ENCODE measurements at places on chromosomes 16 and 17.

DNA sequence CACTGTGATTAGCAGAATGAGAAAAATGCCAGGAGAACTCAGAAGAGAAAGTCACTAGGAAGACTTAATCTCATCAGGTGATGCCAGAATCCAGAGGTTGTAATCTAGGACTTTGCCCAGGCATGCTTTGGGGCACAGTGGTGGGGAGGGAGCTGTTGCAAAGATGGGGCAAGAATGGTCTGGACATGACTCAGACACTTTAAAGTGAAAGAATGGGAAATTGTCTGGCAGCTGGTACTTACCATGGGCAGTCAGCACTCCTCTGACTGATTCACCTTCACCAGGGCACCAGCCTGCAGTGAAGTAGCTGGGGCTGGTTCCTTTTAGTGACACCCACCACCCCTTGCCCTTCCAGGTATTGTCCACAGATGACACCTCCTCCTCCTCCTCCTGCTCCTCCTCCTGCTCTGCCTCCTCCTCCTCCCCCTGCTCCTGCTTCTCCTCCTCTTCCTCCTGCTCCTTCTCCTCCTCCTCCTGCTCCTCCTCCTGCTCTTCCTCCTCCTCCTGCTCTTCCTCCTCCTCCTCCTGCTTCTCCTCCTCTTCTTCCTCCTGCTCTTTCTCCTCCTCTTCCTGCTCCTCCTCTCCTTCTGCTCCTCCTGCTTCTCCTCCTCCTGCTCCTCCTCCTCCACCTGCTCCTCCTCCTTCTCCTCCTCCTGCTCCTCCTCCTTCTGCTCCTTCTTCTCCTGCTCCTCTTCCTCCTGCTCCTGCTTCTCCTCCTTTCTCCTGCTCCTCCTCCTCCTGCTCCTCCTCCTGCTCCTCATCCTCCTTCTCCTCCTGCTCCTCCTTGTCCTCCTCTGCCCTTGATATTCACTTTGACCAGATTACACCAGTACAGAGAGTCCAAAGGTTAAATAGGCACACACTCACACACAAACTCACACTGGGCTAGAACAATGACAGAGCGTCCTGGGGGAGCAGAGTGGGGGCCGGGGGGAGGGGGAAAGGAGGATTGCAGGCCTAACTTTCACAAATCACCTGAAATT lies at the start of gene CHD9NB:
TSS of gene CHD9NB (minus strand) at position 379 of the 983 bp plus-strand sequence. CDS start 8,739 bp downstream, outside the sequence.
- DNase-seq = no peak

- no peak for DNase-seq
Measured at GRCh38 chr17:2250140-2251095, 53.2 kb downstream of the SMG6 start.

GRCh38 chr16:16062023-16062937 lies 112.9 kb downstream of the ABCC1 start:
- DNase-seq = no peak

- DNase-seq = peak; percentile 95
Measured at GRCh38 chr17:42016941-42017865, at the start of gene DNAJC7. DNAJC7 (minus strand) TSS chr17:42017439; CDS start chr17:42017416, 23 bp downstream.

DNA sequence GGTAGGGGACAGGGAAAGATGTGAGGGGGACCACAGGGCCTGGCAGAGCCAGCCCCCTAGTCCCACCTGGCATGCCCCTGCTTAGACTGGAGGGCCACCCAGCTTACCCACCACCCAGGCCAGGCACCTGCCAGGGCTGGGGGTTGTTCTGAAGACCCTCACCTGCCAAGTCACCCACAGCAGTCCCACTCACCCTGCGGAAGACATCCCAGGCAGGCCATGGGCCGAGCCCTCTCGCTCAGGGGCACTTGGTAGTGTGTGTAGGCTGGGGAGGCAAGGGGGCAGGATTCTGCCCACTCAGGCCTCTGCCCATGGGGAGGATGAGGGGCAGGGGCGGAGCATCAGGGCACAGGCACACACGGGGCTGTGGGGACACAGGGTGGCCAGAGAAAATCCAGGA lies 4.0 kb downstream of the PLCD3 start:
- DNase-seq = no peak

GRCh38 chr17:50055426-50056216 lies at the start of gene ITGA3:
ITGA3 (plus strand) TSS chr17:50056110; CDS start chr17:50056440, 330 bp downstream.
- DNase-seq = peak; percentile 86
